ENCODE measurements at places on chromosomes 12 and 14. TPM values are rescaled to one million over a fixed set of nuclear protein-coding genes. Genes with fewer than 3 reads are reported as not detected.

DNA sequence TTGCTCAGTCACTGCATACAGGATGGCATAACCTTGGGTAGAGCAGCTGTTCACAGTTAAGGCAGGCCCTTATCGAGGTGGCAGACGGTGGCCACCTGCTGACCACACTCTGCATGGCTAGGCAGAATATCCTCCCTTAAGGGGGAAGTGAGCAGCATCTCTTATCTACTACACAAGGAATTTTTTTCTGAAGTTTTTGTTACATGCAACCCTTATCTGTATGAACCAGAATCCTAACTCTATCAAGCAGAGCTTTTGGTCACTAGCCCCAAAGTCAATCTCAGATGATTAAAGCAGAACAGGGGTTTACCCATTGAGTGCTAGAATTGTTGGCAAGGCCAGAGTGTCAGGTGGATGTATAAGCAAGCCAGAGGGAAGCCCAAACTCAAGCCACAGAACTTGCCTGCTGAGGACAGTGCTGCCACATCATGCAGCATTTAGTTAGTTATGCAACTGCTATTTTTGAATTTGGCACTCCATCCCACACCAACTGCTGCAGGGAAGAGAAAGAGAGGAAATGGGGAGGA is 192.8 kb downstream of the TBX5 start:
- DNase-seq, result no peak

Gene TAS2R10
- total RNA-seq, result 3.5 TPM

- no peak for DNase-seq
Observed at GRCh38 chr12:71445071-71445470, 5.5 kb downstream of the LGR5 start.

DNA sequence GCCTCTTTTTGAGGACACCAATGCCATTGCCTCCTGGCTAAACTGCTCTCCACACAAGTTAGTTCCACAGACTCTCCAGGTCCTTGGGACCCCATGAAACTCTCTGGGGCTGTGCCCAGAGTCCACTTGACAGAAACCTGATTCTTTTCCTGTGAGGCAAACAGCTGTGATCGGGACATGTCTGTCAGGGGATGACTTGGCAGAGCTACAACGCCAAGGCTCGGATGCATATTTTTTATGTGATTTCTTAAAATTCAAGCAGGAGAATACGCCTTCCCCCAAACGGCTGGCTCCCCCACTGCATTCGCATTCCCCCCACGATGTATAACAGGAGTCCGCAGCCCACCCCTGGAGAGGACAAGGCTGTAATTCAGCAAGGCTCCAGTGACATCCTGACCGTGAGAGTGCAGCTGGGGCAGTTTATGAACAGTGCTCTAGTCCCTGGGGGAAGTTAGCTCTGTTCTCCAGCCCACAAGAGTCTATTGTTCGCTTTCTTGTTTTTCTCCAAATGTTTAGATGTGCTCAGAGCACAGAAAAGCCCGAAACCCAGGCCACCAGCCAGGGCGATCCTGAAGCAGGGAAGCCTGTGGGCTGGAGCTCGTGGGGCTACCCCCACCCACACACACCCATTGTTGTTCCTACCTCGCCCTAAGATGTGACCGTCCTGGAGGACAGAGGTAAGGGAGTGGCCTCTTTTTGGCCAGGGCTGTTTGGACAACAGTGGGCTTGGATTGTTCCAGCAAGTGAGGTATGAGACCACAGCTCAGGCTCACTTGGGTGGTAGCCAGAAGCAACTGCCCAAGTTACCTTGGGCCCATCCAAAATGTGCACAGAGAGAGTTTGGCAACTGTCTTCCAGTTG is 159.5 kb downstream of the ZFP36L1 start:
- DNase-seq, result no peak

- DNase-seq, result no peak
Observed at GRCh38 chr12:57838594-57839302, 7.8 kb downstream of the CTDSP2 start.

DNA sequence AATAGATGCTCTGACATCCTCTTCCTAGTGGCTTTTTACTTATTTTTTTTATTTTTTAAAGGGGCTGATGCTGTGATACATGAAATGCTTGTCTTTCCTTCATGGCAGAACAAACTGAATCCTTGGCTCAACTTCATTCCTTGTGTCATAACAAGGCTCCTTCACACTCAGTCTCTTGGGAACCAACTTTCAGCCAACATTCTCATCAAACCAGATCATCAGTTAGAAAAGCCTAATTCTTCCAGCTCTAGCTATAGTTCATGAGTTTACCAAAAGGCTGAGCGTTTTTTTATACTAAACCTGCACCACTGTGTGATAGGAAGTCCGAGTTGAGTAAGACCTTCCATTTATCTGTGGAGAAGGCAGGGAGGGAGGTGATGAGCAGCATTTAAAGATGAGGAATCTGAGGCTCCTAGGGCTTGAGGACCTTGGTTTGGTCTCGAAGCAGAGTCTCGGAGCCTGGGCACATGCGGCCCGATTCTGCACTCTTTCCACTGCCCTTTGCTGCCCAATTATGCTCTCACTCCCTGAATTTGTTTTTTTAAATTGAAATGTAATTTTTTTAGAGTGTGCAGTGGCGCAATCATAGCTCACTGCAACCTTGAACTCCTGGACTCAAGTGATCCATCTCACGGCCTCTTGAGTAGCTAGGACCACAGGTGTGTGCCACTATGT is 8.2 kb downstream of the GPRC5D start:
- DNase-seq, result no peak
